Activated naive CD4-positive, alpha-beta T cell (primary cell): ENCODE measurements at places on chromosomes 3 and 15.

- no peak for DNase-seq
These were observed 11.2 kb downstream of the B3GNT5 start for GRCh38 chr3:183264268-183264667.

- DNase-seq = no peak
These were observed 91.1 kb downstream of the MEIS2 start for GRCh38 chr15:37009288-37009687.

- DNase-seq = no peak
These were observed 898.7 kb downstream of the NSUN3 start for GRCh38 chr3:94961423-94962100.

DNA sequence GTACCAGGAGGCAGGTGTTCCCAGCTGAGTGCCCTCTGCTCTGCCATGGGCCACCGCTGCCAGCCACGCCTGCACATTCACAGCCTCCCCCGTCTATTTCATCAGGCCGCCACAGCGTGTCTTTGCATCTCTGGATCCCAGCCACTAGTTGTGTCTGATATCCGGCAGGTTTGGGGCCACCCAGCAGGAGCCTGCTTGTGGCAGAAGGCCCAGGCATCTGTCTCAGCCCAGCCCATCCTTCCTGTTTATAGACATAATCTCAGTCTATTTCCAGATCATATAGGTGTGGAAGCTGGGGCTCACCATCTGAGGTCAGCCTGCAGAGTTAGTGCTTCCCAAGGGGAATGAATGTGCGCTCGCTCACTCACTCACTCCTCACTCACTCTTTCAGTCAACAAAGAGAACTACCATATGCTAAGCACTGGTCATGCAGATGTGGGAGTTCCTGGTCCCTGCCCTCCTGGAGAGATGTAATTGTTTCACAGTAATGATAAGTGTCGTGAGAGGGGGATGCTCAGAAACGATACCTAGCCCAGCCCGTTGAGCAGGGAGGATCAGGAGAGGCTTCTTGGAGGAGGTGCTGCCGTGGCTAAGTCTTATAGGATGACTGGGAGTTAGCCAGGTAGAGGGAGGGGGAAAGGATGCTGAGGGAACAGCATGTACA lies 60.6 kb downstream of the FGD5 start:
- DNase-seq = no peak

- no peak for DNase-seq
These were observed 78.3 kb downstream of the EEFSEC start for GRCh38 chr3:128231606-128232005.

DNA sequence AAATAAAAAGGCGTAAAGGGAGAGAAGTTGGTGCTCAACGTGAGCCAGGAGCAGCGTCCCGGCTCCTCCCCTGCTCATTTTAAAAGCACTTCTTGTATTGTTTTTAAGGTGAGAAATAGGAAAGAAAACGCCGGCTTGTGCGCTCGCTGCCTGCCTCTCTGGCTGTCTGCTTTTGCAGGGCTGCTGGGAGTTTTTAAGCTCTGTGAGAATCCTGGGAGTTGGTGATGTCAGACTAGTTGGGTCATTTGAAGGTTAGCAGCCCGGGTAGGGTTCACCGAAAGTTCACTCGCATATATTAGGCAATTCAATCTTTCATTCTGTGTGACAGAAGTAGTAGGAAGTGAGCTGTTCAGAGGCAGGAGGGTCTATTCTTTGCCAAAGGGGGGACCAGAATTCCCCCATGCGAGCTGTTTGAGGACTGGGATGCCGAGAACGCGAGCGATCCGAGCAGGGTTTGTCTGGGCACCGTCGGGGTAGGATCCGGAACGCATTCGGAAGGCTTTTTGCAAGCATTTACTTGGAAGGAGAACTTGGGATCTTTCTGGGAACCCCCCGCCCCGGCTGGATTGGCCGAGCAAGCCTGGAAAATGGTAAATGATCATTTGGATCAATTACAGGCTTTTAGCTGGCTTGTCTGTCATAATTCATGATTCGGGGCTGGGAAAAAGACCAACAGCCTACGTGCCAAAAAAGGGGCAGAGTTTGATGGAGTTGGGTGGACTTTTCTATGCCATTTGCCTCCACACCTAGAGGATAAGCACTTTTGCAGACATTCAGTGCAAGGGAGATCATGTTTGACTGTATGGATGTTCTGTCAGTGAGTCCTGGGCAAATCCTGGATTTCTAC lies at the start of gene RARB:
Gene RARB (plus strand): TSS at position 322 of the 847 bp plus-strand sequence. CDS start 469 bp downstream, at position 791.
- no peak for DNase-seq

DNA sequence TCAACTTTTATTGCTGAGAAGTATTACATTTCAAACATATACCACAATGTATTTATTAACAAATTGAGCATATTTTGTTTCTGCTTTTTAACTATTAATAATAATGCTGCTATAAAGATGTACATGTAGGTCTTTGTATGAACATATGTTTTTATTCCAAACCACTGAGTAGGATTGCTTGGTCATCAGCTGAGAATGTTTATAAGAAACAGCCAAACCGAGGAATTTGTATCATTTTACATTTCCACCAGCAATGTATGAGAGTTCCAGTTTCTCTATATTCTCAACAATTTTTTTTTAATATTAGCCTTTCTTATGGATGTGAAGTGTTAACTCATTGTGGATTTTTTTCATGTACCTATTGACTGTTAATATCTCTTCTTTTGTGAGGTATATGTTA lies 119.5 kb upstream of the MDFIC2 start:
- DNase-seq = no peak

GRCh38 chr3:99394831-99395778 lies 243.3 kb upstream of the COL8A1 start:
- no peak for DNase-seq

DNA sequence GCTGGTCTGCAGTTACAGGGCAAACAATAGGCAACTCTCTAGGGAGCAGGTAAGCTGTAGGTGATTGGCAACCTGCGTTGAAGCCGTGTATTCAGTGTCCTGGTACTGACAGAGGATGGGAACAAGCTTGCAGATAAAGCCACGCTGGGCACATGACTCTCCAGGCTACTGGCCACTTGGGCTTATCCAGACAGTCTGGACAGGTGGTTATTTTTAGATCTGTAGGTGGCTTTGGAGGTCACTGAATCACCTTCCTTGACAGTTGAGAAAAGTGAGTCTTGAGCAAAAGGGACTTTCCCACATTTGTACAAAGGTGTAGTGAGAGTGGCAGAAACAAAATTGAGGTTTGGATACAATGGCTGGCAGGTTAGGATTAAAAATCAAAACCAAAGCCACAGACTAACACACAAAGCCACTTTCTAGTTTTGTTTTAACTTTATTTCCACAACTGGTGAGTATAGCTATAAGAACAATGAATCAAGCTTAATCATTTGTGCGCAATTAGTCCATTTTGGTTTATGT lies 22.3 kb upstream of the IL1RAP start:
- no peak for DNase-seq

GRCh38 chr15:25175033-25175788 lies 220.4 kb downstream of the SNRPN start:
- DNase-seq = no peak

DNA sequence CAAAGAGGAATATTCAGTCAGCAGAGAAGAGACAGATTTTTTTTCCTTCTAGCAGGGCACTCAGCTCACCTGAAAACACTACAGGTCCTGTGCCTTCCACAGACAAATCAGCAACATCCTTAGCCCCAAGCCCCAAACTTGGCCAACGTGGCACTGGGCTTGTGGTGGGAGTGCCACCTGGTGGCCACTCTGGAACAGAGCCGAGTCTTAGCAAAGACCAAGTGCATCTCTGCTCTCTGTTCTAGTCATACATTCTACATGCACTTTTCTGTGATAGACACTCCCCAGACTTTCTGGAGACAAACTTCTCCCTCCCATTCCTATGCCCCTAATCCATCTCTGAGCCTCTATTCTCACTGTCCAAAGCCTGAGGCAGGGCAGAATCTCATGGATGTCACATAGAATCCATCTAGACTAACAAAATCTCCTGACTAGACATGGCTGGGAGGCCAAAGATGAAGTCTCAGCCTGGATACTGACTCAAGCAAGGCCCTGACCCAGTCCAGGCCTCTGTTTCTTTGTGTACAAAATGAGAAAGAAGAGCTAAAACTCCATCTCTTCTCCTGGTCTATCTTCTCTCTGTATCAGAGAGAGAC lies 5.1 kb upstream of the SEMA7A start:
- DNase-seq = peak; percentile 68

- no peak for DNase-seq
These were observed 89.5 kb downstream of the VGLL4 start for GRCh38 chr3:11554236-11554610.

DNA sequence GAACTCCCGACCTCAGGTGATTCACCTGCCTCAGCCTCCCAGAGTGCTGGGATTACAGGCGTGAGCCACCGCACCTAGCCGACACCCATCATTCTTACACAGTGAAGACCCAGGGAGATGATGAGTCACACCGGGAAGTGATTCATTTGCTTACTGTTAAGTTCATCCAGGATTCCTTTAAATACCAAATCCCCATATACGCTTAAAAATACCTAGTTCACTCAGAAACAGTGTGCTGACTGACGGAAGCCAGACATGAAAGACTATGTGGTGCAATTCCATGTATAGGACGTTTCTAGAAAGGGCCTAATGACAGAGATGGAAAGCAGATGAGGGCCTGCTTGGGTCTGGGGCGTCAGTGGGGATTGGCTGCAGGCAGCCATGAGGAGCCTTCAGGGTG lies 75.2 kb downstream of the APBA2 start:
- no peak for DNase-seq

GRCh38 chr3:184323696-184324095 lies 9.3 kb downstream of the EIF4G1 start:
- DNase-seq = no peak

GRCh38 chr3:23055733-23056376 lies 147.3 kb upstream of the UBE2E2 start:
- no peak for DNase-seq

GRCh38 chr3:100107221-100107814 lies 7.0 kb downstream of the FILIP1L start:
- DNase-seq = no peak

DNA sequence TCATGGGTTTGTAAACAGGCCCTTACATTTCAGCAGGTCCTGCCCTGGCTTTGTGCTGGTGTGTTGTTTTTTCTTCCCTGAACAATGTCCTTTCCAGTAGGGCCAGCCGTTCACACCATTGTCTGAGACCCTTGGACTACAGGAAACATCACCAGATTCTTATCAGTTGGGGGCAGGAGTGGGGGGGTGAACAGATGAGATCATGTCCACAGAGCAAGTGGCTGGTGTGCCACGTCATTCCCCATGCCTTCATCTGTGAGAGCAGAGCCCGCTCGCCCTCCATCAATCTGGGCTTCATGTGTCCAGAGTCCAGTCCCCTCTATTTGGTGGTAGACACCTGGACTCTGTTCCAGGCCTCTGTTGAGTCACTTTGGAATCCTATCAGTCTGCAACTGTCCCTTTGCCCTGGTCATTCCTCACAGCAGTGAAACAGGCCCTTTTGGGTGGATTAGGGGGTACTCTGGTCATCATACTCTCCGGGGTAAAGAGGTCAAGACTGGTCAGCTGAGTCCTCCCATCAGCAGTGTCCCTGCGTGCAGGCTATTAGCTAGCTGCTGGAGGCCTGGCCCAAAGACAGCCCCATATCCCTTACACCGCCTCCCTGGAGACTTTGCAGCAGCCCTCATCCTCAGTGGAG lies 15.0 kb downstream of the SEMA3G start:
- no peak for DNase-seq

DNA sequence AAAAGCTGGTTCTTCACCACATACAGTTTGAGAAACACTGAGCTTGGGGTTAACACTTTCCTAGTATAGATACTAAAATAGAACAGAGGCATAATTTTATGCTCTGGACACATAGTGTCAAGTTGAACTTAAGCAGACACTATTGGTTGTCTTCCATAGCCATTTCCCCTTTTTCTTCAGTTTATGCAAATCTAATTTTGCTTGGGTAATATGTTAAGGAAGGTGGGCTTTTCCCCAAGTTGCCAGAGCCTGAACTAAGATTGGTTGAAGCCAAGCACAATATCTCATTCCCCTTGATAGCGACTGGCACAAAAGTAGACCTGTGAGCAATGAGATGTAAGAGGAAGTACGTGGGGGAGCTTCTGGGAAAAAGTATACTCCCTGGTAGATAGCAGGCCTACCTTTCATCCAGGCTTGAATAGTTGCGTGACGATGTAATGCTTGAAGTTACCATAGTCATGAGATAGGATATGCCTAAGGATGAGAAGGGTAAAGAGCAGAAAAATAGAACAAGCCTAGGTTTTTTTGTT lies 4.5 kb upstream of the POPDC2 start:
- no peak for DNase-seq

GRCh38 chr3:71873093-71873611 lies 88.2 kb upstream of the PROK2 start:
- no peak for DNase-seq

GRCh38 chr15:37394402-37395099 lies 294.2 kb upstream of the MEIS2 start:
- no peak for DNase-seq

DNA sequence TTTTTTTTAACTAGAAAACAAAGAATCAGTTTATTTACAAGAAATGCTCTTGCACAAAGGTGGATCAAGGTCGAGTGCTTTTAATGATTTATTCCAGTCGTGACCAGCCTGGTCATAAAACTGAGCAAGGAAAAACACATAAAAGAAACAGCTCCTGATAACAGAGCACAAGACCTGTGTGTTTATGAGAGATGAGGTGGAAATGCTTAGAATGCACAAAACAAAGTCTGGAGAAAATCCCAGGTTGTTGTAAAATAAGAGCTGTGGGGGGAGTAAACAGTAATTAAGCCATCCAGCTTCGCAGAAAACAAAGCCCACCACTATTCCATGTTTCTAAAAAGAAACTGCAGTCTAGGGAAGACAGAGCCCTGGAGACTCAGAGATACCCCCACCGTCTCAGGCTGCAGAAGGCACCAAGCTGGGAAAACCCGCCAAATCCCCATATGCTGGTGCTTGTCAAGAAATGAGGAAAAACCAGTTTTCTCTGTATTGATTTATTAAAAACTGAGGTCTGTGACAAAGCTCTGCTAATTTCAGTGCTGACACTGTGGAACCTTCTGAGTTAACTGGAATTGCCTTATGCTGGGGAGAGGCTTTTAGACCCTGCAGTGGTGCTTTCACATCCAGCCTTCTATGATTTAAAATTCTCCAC lies 139.3 kb downstream of the ADAMTS17 start:
- DNase-seq = no peak

- DNase-seq = no peak
These were observed 718.6 kb upstream of the NECTIN3 start for GRCh38 chr3:110352841-110353604.

DNA sequence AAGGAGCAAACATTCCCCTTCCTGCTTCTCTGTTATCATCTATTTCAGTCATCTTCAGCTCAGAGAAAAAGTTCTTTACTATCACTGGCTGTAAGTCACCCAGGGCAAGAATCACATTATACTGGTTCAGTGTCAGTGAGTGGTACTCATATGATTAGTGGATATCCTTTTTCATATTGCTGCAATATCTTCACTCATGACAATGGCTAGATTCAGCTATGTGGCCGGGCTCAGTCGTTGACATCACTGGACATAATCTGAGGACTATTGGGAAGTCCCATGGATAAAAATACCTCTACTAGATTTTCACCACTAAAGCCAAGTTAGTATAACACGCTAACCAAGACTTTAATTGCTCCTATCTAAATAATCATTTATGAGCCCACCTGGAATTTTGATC lies 91.3 kb upstream of the UBE2E2 start:
- no peak for DNase-seq

GRCh38 chr3:16545413-16546185 lies 32.1 kb upstream of the RFTN1 start:
- DNase-seq = no peak
